ENCODE measurements at places on chromosomes 5 and 9.

DNA sequence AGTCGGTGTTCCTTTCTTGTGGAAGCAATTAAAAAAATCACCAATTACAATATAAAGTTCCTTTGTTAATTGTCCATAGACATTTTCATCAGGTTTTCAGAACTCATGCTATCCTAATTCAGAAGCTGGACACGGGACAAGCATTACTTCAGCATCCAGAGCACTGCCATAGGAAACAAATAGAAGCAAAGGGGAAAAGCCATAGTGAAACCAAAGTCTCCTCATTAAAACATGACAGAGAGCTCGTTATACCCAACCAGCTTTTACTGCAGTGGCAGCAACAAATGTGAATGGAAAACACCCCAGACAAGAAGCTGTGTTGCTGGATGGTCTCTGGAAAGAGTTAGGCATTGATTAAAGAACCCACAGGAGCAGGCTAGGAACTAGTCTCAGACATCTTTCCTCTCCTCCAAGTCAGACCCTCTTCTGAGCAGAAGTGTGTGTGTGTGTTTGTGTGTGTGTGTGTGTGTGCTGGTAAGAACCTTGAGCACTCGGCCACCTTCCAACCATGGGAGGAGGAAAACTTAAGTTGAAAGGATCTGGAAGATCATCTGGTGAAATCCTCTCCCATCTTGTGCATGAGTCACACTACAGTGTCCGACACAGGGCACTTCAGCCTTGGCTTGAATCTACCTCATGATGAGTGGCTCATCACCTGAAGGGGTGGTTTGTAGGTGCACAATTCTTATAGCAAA is 162.6 kb upstream of the ADAMTS16 start:
- no peak for DNase-seq

DNA sequence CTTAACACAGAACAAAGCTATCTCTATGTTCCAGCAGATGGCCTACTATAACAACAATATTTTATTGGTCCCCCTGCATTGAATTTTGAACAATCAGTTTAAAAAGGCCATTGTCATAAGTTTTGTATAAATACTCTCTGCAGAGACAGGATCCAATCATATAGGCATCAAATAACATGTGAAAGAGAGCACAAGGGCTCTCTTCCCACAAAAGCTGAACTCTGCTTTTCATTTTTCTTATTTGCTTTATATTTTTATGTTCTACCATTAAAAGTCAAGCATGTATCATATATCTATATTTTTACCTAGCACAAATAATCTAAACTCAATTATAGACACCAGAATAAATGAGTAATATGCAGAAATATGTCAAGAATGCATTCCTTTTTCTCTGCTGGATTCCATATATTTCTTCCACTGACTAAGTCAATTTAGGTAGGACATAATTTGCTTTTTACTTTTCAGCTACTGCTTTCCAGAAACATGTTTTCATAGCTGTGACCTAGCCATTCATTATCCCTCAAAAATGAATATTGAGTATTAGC is 143.6 kb downstream of the CDH9 start:
- no peak for DNase-seq

DNA sequence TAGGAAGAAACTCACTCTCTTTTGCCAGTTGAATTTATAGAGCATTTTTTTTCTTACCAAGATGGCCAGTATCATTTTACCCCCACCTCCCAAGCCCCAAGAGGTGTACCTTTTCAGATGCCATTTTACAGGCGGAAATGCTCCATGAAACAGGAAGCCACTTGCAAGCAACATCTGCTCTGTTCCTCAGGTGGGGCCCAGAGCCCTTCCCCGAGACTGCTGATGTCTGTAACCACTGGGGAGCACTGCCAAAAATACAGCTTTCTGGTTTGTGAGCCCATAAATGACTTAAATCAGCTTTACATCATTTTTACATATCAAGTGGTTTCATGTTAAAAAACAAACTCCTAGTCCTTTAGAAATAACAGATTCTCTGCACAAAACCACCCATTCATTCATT is 42.9 kb upstream of the GARNL3 start:
- DNase-seq, result no peak

GRCh38 chr5:15609076-15609725 is 109.2 kb downstream of the FBXL7 start:
- no peak for DNase-seq
